ENCODE measurements at places on chromosomes 12 and 14.

- no peak for DNase-seq
Measured at GRCh38 chr14:32197919-32198318, 3.9 kb upstream of the RNU6-7 start.

DNA sequence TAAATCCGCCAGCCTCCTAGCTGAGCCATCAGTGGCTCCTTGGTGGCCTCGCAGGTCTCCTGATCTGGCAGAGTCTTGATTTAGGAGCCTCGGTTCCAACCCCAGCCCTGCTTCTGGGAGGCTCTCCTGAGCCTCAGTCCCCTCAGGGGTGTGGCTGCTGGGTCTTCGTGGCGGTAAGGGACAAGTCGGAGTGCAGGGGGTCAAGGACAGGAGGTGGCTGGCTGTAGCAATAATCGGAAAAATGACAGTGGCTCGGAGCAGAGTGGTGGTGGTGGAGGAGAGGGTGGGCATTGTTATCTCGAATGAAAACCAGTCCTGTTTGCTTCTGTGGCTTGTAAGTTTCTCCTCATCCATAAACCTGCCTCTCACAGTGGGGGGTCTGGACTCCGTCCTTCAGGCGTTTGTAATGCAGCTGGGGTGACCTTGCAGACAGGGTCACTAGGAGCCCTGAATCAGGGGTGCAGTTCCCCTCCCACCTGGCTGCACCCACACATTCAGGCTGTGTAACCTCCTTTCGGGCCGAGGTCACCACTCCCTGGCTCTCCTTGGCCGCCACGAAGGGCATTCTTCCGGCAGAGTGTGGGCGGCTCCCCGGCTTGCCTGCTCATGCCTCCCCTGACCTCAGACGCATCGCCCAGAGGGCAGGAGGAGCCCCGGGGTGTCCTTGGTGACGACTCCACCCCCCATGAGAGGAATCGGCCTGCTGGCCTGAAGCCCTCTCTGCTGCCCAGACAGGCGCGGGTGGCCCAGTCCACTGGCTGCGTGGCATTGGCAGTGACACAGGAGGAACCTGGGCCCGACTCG is 8.1 kb downstream of the BCL7A start:
- DNase-seq: no peak

GRCh38 chr12:2615665-2616402 is 178.9 kb upstream of the FKBP4 start:
- DNase-seq: peak; percentile 84

DNA sequence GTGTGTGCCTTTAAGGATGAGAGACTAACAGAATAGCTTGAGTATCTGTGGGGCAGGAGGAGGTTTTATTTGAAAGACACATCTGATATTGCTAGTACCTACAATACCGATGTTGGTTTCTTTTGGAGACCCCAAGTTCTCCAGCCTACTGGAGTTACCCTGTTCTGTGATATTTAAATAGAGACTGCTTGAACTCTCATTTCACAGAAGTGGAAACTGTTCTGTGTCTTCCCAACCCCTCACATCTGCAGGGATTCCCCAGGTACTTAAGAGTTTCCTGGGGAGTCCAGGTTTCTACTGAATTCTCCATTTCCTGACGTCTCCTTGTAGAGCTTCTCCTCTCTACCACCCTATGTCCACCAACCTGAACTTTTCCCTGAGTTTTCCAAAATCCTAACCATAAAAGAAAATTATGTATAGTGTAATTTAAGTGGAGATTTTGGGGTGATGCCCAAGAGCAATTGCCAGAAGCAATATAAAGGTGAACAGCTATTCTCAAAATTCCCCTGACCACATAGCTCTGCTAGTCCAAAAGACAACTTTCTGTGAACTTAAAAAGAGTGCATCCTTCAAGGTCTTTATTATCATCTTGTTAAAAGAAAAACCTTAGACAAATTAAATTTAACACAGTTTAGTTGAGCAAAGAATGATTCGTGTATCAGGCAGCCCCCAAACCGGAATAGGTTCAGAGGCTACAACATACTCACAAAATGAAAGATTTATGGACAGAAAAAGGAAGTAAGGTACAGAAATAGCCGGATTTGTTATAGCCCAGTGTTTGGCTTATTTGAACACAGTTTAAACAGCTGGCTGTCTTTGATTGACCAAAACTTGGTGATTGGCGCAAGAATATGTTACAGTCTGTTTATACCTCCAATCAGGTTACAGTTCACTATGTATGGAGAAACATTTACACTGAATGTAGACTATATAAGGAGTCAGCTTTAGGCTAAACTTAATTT is 373.4 kb downstream of the NUAK1 start:
- DNase-seq: no peak

GRCh38 chr12:108577458-108577857 is 15.1 kb downstream of the ISCU start:
- DNase-seq: no peak

- DNase-seq: no peak
Measured at GRCh38 chr12:131861261-131862083, 33.0 kb upstream of the ULK1 start.

DNA sequence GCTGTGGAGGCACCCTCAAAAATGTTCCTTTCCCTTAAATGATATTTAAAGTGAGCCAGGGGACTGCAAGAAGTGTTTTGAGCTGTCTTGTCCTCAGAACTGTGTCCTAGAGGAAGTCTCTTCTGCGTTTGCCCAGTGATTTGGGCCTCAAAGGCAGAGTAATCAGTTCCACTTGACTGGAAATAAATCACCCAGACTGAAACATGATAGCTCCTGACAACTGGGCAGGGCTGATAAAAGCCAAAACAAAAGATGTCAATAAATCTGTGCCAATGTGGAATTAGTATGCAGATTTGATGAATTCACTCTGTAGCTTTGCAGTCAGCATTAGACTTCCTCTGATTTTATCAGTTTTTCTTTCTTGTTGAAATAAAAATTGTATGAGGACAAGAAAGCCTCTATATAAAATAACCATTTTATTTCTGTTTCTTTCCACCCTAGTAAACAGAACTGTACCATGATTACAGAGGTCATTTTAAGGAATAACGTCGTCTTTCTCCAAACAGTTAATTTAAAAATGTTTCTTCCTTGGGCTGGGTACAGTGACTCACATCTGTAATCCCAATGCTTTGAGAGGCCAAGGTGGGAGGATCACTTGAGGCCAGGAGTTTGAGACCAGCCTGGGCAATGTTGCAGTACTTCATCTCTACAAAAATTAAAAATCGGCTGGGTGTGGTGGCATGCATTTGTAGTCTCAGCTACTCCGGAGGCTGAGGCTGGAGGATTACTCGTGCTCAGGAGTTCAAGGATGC is 180.8 kb downstream of the ERC1 start:
- no peak for DNase-seq

- DNase-seq: peak; percentile 62
Measured at GRCh38 chr12:56071648-56072047, 8.3 kb upstream of the ERBB3 start.

- DNase-seq: no peak
Measured at GRCh38 chr12:2643576-2644135, 151.1 kb upstream of the FKBP4 start.

Measured in fibroblast of skin of scalp (primary cell).